ENCODE measurements at places on chromosomes 12 and 14. TPM values are rescaled to one million over a fixed set of nuclear protein-coding genes. Genes with fewer than 3 reads are reported as not detected.

Gene LRRC10
- total RNA-seq, result not detected

Gene CLEC14A
- not detected for total RNA-seq

Gene CFAP54
- total RNA-seq, result 0.17 TPM

Gene KRT74
- not detected for total RNA-seq

Data from activated T-helper 1 cell treated with anti-CD3 and anti-CD28 coated beads, Interleukin-12 subunit alpha, Interleukin-12 subunit beta, Interleukin-2, Interleukin-4 antibody, amounts not matched to agents 30 ng/mL and 10 ng/mL and 1 ng/mL, durations not matched to agents 14 hours and 24 hours and 36 hours (primary cell).